ENCODE measurements at places on chromosomes 4 and X.

- H3K4me3 ChIP-seq, result no peak overlapping the region
- no peak overlapping the region for H3K27ac ChIP-seq
- H3K36me3 ChIP-seq, result peaks cover 32% of the 10 kb centered on the region
- no peaks in the 10 kb centered on the region for H3K27me3 ChIP-seq
- no peak for DNase-seq
These were observed 1037.8 kb downstream of the STPG2 start for GRCh38 chr4:97105347-97106099.

DNA sequence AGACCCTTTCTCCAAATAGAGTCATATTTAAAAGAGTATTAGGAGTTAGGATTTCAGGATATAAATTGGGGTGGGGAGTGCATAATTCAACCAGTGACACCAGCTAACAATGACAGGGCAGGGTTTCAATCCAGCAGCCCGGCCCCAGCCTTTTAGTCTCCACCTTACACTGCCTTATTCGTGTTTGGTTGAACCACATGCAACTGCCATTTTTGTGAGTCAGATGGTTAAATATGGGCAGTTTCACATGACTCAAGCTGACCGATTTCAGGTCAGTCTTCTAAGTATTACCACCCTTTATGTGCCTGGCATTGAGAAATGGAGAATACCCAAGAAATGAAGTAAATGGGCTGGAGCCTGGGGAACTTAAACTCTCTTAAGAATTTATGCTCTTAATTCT is 102.8 kb downstream of the STOX2 start:
- no peak overlapping the region for H3K27ac ChIP-seq
- no peaks in the 10 kb centered on the region for H3K27me3 ChIP-seq

- DNase-seq, result no peak
- H3K27ac ChIP-seq, result no peak overlapping the region
- no peaks in the 10 kb centered on the region for H3K27me3 ChIP-seq
- no peak overlapping the region for H3K4me3 ChIP-seq
These were observed 253.2 kb downstream of the PDHA2 start for GRCh38 chr4:96093057-96093456.

- H3K36me3 ChIP-seq, result peaks cover 19% of the 10 kb centered on the region
- H3K4me3 ChIP-seq, result no peak overlapping the region
- H3K27me3 ChIP-seq, result no peaks in the 10 kb centered on the region
- H3K4me1 ChIP-seq, result 0 out of 2 replicates have a peak, but pooled peaks cover under 1% of the 10 kb centered on the region
These were observed 8.3 kb downstream of the NAP1L2 start for GRCh38 chrX:73206366-73206765.

DNA sequence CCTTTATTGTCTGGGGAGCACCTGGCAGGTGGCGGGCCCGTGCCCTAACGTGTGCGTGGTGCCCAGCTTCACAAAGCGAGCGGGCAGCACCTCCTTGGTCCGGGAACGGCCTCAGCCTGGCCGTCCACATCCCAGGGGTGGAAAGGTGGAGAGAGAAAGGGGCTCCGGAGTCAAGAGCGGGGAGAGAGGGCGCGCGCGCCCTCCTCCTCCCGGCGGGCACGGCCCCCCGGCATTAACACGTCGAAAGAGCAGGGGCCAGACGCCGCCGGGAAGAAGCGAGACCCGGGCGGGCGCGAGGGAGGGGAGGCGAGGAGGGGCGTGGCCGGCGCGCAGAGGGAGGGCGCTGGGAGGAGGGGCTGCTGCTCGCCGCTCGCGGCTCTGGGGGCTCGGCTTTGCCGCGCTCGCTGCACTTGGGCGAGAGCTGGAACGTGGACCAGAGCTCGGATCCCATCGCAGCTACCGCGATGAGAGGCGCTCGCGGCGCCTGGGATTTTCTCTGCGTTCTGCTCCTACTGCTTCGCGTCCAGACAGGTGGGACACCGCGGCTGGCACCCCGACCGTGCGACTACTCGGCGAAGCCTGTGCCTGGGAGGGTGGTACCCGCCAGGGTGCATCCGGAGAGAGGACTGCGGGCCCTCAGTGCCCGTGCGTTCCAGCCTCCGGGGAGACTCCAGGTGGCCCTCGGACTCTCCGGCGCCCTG is at the start of gene KIT:
Gene KIT (plus strand): TSS at position 407 of the 701 bp plus-strand sequence. CDS start 58 bp downstream, at position 465.
- H3K36me3 ChIP-seq, result no peaks in the 10 kb centered on the region
- H3K27ac ChIP-seq, result peak within 1 kb of the TSS; percentile 45
- peak within 1 kb of the TSS; percentile 85 for H3K4me3 ChIP-seq
- peaks cover 38% of the 10 kb centered on the region for H3K4me1 ChIP-seq
- peak; percentile 90 for DNase-seq
- H3K27me3 ChIP-seq, result peaks cover 65% of the 10 kb centered on the region

DNA sequence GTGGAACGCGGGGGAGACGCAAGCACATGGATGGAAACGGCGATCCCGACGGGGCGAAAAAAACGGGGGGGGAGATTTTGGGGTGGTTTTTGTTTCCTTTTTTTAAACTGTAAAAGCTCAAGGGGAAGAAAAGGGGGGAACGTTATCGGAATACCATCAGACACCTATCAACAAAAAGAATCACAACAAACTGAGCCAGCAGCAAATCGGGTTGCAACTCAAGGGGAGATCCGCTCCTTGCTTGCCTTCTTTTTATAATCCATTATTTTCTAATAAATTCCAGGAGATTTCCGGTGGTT is 616 bp downstream of the MAML3 start:
- peak overlapping the region; percentile 98 for H3K4me3 ChIP-seq
- H3K27me3 ChIP-seq, result peaks cover 6% of the 10 kb centered on the region
- H3K36me3 ChIP-seq, result no peaks in the 10 kb centered on the region
- peaks cover 19% of the 10 kb centered on the region for H3K4me1 ChIP-seq

- H3K4me1 ChIP-seq, result no peaks in the 10 kb centered on the region
- no peaks in the 10 kb centered on the region for H3K27me3 ChIP-seq
- H3K36me3 ChIP-seq, result no peaks in the 10 kb centered on the region
- peak; percentile 77 for DNase-seq
These were observed 1.4 kb downstream of the HGFAC start for GRCh38 chr4:3442959-3443749.

Data from WTC11 (cell line).